T follicular helper cell (primary cell): ENCODE measurements at places on chromosomes 2 and 18.

- no peak for DNase-seq
Measured at GRCh38 chr2:219511547-219512325, 2.5 kb upstream of the ASIC4 start.

DNA sequence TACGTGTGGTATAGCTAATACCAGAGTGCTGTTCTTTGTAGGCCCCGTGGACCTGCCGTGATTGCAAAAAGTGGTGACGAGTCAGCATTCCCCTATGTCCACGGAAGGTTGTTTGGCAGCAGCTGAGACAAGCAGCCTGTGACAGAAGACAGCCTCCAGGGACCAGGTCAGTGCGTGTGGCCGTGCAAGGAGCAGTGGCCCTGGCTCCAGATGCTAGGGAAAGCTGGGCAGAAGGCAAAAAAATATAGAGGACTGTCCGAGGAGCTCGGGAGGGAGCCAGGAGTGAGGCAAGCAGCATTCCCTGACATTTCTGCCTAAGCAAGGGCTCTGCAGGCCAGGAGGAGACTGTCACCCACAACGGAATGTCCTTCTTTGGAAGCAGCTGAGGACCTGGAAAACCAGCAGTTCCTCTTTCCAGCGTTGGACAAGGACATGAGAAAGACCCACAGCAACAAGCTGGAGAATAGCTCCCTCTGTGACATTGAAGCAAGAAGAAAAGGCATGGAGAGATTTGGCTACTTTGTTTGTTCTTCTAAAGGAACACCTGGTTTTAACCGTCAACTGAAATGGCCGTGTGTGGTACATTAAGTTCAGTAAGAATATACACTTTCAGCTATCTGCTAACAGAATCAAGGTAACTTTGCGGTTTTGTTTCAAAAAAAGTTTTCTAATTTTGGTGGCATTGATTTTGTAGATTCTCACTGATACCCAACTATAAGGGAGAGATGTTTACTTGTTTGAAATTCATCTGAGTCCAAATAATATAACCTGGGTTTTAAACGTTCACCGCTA is 58.3 kb downstream of the NPAS2 start:
- DNase-seq: no peak

DNA sequence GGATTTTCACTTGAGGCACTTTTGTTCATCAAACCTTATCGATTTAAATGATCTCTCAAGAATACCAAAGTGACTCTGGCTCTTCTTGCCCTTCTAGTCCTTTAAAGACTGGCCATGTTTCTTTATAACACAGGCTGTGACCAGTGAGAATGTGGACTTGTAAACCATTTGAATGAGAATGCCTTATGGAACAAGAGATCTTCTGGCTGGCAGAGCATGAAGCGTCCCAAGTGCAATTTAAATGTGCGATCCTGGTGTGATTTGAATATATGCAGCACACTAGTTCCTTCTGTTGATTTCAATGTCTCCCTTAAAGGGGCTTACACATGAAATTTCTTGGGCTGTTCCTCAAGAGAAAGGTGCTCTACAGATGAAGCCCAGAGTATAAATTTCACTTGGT is 262.4 kb upstream of the CCDC68 start:
- DNase-seq: no peak

DNA sequence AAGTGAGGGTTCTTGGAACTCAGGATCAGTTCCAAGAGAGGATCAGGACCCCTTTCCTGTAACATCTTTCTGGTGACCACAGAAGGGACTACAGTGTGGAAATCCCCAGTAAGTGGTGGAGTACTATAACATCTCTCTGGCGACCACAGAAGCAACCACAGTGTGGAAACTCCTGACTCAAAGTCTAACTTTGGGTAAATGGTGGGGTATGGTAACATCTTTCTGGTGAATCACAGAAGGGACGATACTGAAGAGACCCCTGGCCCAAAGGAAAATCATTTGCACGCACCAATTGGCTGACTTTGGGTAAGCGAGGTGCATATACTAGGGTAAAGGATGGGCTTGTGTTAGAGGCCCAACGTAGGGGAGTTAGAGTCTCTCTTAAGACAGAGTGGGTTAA is 56.3 kb upstream of the GULP1 start:
- no peak for DNase-seq

DNA sequence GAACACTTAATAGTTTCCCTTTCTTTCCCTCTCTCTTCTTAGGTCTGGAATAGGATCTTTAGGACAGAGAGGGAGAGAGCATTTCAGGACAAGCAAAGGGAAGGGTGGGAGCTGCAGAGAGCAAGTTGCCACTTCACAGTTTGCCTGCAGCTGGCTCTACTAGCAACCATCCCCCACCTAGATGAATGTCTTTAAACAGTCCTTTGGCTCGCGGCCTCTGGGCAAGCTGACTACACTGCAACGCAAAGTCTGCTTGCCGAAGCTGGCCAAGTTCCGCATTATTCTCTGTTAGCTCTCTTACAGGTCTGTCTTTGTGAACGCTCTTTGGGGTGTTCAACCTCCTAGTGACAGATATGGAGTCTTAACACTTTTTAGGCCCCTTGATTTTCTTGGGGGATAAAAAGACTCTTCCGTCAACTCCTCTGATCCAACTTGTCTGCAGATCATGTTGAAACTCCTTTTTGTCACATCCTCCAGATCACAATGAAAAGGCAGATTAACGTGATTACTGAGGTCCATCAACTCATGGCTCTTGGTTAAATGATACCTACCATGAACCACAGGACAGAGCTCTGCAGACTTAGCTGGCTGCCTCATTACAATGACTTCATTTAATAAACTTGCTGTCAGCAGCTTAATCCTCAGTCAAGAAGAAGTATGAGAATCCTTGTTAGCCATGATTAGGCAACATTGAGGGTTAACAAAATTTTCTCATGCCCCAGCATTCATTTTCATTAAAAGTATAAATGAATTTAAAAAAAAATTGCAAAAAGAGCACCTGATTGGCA is 74.6 kb downstream of the SLC4A3 start:
- no peak for DNase-seq

GRCh38 chr2:141589314-141589713 is 541.5 kb downstream of the LRP1B start:
- DNase-seq: no peak

GRCh38 chr2:201698588-201699226 is at the start of gene MPP4:
Gene MPP4, minus strand, starts transcription at chr2:201698644. Its CDS starts 4,690 bp downstream, at chr2:201693954.
- DNase-seq: no peak

DNA sequence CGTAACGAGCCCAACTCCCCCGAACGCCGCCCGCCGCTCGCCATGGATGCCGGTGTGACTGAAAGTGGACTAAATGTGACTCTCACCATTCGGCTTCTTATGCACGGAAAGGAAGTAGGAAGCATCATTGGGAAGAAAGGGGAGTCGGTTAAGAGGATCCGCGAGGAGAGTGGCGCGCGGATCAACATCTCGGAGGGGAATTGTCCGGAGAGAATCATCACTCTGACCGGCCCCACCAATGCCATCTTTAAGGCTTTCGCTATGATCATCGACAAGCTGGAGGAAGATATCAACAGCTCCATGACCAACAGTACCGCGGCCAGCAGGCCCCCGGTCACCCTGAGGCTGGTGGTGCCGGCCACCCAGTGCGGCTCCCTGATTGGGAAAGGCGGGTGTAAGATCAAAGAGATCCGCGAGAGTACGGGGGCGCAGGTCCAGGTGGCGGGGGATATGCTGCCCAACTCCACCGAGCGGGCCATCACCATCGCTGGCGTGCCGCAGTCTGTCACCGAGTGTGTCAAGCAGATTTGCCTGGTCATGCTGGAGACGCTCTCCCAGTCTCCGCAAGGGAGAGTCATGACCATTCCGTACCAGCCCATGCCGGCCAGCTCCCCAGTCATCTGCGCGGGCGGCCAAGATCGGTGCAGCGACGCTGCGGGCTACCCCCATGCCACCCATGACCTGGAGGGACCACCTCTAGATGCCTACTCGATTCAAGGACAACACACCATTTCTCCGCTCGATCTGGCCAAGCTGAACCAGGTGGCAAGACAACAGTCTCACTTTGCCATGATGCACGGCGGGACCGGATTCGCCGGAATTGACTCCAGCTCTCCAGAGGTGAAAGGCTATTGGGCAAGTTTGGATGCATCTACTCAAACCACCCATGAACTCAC is 673 bp downstream of the PCBP1 start:
- no peak for DNase-seq

DNA sequence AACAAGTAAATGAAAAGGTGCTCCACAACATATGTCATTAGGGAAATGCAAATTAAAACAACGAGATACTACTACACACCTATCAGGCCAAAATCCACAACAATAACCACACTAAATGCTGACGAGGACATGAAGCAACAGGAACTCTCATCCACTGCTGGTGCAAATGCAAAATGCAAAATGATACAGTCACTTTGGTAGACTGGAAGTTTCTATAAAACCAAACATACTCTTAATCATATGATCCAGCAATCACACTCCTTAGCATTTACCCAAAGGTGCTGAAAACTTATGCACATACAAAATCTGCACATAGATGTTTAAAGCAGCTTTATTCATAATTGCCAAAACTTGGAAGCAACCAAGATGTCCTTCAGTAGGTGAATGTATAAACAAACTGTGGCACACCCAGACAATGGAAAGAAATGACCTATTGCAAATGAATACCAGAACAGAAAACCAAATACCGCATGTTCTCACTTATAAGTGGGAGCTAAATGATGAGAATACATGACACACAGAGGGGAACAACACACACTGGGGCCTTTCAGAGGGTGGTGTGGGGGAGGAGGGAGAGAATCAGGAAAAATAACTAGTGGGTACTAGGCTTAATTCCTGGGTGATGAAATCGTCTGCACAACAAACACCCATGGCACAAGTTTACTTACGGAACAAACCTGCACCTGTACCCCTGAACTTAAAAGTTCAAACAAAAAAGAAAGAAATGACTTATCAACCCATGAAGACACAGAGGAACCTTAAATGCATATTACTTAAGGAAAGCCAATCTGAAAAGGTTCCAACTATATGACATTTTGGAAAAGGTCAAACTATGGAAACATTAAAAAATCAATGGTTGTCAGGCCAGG is 80.4 kb downstream of the ASXL2 start:
- no peak for DNase-seq

DNA sequence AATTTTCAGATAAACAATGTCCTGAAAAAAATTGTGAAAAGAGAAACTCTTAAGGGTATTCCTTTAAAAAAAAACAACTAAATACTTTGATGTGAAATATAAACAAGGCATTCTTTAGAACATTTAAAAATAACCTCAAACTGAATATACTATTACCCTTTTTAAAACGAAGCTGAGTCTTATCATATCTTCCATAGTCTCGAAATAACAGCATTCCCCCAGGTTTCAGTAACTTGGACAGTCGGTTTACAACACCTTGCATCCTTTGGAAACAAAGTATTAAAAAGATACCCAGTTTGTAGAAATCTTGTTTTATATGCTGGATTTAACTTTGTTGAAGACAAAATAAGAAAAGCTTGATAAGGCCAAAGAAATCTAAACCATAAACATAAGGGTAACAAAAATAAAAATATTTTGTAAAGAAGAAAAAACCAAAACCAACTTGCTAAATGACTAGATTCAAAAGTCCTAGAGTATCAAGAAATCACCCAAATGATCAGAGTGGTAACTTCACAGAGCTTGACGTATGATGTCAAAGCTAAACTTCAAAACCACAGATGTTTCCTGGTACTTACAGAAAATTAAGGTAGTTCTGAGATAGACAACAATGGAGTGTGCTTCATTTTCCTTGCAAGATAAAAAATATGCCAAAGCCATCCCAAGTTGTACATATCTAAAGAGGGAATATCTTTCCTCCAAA is 107.8 kb downstream of the METTL8 start:
- DNase-seq: no peak

GRCh38 chr18:13480571-13481255 is 245.6 kb downstream of the FAM210A start:
- no peak for DNase-seq

DNA sequence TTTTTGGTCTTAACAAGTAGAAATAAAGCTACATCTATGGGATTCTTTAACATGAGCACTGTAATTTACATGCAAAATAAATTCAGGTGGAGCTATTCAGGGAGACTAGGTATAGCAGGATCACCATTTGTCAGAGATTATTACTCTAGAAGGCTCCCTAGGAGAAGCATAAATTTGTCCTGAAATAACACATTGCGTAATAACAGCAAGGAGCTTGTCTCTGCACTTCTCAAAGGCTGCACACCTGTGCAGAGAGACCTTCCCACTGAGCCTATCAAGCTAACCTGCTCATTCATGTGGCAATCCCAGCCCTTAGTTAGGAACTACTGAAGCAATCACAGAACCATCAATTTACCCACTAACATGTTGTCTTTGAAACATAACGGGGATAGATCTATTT is 437.4 kb upstream of the MC4R start:
- no peak for DNase-seq

DNA sequence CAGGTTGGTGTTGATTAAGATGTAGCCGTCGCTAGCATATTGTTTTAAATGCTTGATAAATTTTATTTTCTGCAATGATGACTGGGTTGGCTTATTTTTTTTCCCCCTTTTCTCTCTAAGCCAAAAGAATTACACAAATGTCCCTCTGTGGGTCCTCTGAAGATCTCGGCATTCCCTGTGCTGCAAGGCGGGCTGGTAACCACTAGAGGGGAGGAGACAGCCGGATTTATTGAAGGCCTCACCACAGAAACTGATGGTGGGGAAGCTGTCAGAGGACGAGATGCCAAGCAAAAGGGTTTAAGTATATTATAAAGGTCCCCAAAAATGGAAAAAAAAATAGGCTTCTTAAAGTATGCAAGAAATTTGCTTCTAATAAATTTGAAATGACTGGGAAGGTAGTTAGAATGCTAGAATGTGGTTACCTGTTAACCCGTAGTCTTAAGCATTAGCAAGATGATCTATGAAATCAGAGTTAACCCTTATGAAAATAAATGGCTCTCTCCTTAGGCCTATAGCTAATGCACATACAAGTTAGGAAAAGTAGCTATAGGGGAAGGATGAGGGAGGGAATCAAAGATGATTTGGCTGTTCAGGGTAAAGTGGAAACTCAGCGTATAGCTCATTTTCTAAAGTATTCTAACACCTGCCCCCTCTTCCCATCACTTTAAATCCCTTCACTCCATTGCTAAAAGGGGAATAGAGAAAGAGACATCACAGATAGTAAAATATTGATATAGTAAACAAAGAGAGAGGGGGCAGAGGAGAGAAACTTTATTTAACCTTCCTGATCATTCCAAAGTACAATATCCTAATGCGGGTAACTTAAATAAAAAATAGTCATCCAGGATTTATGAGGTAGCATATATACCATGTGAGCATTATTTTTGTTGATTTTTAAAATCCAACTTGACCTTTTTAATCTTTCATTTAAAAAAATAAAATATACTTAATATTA is 894.5 kb upstream of the POU3F3 start:
- no peak for DNase-seq

DNA sequence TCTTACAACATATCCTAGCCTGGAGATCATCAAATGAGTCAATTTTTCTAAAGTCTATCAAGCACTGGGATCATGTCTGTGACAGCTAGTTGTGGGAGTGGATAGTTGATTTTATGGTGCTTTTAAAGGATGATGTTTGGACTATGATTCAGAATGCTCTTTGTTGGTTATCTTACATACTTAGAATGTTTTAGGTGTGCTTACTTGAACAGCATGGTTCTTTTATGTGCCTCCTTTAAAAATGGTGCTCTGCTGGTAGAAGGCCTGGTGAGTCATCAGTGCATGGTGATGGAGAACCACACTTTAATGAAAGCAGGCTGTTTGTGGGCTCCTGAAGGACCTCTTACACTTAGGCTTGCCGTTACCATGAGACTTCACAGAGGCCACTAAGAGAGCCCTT is 682.7 kb upstream of the FANCL start:
- no peak for DNase-seq

- no peak for DNase-seq
Measured at GRCh38 chr2:181124497-181124896, 144.1 kb downstream of the UBE2E3 start.

GRCh38 chr2:121721926-121722325 is 14.7 kb downstream of the NIFK start:
- no peak for DNase-seq

GRCh38 chr2:238513346-238513745 is 86.6 kb downstream of the ASB1 start:
- DNase-seq: no peak
